Left lung (tissue), 14 donors: ENCODE measurements at places on chromosomes 7 and 10. TPM values are rescaled to one million over a fixed set of nuclear protein-coding genes. Genes with fewer than 3 reads are reported as not detected.

DNA sequence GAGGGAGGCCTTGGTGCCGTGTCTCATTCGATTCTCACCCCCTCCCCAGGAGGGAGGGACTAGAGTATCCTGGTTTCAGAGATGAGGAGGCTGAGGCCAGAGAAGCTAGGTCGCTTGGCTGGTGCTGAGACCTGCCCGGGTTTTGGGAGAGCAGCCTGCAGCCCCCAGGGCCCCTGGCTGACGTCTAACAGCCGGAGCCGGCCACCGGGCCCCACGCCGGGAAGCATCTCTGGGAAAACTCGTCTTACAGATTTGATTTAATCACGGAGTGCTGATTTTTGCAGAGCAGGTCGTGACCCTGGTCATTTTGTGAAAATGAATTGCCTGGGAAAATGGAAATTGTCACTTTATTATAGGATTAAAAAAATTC is 97.5 kb downstream of the MICALL2 start:
- no peaks in the 10 kb centered on the region for H3K4me1 ChIP-seq
- no peaks in the 10 kb centered on the region for H3K36me3 ChIP-seq
- DNase-seq, result no peak
- H3K4me3 ChIP-seq, result no peak overlapping the region
- no peak overlapping the region for H3K27ac ChIP-seq

GRCh38 chr7:93194386-93194785 is 31.9 kb downstream of the HEPACAM2 start:
- no peak for DNase-seq
- H3K27ac ChIP-seq, result no peak overlapping the region
- H3K36me3 ChIP-seq, result no peaks in the 10 kb centered on the region
- H3K4me3 ChIP-seq, result no peak overlapping the region
- H3K4me1 ChIP-seq, result no peaks in the 10 kb centered on the region

DNA sequence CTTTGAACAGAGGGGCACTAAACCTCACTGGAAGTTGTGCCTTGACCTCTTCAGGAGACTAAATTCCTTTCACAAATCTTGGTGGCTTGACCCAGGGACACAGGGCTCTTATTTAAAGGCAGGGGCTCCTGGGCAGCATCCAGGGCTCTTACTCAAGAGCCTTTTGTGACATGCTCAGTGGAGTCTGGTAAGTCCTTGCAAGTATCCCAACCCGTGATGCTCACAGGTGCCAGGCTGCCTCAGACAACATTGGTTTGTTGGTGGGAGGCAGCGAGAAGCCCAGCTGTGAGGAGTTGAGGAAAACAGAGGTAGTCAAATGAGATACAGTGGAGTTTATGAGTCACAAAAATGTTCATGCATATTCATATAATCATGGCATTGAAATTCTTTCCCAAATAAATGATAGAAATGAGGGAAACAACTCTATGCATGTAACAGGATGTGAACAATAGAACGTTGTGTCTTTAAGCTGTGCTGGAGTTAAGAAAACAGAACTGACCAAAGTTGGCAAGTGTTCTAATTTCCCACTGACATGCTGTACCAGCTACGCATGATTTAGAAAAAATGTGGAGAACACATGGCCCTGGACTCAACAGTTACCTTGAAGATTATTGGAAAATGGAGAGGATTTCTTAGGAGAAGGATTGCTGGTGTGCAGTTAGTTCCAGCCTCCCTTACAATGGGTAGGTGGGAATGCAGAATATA is 654.5 kb upstream of the COBL start:
- no peak overlapping the region for H3K4me3 ChIP-seq
- DNase-seq, result no peak
- no peaks in the 10 kb centered on the region for H3K4me1 ChIP-seq

- H3K4me3 ChIP-seq, result no peak overlapping the region
- no peaks in the 10 kb centered on the region for H3K36me3 ChIP-seq
- no peaks in the 10 kb centered on the region for H3K27me3 ChIP-seq
Observed at GRCh38 chr10:95406651-95407280, 116.0 kb upstream of the PDLIM1 start.

DNA sequence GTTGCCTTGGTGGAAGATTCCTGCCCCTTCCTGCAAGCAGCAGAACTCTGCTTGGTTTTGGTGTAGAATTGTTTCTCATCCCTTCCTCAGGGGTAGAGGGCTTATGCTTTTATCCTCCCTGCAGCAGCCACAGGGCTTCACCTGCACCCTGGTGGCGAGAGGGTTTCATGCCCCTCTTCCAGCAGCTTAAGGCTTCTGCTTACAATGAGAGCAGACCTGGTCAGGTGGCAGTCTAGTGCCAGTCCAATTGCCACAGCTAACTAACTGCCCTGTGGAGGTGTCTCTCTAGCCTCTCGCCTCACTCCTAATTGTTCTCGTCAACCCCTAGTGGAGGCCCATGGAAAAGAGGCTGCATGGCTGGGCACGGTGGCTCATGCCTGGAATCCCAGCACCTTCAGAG is 19.3 kb downstream of the ACBD7 start:
- no peaks in the 10 kb centered on the region for H3K27me3 ChIP-seq
- H3K36me3 ChIP-seq, result no peaks in the 10 kb centered on the region
- no peak overlapping the region for H3K27ac ChIP-seq
- no peak for DNase-seq

GRCh38 chr7:27176962-27177794 is 3.1 kb upstream of the HOXA10 start:
- H3K4me1 ChIP-seq, result peaks cover 36% of the 10 kb centered on the region
- no peak for DNase-seq
- H3K27ac ChIP-seq, result no peak overlapping the region
- peaks cover 99% of the 10 kb centered on the region for H3K27me3 ChIP-seq

- H3K27ac ChIP-seq, result no peak overlapping the region
- peaks cover 13% of the 10 kb centered on the region for H3K36me3 ChIP-seq
- no peaks in the 10 kb centered on the region for H3K27me3 ChIP-seq
- H3K4me1 ChIP-seq, result no peaks in the 10 kb centered on the region
Observed at GRCh38 chr7:265192-265997, 24.6 kb upstream of the FOXL3 start.

GRCh38 chr7:92916770-92917224 is 80.4 kb upstream of the CDK6 start:
- no peak overlapping the region for H3K4me3 ChIP-seq
- no peaks in the 10 kb centered on the region for H3K27me3 ChIP-seq
- no peak overlapping the region for H3K27ac ChIP-seq
- DNase-seq, result no peak
- H3K36me3 ChIP-seq, result no peaks in the 10 kb centered on the region

DNA sequence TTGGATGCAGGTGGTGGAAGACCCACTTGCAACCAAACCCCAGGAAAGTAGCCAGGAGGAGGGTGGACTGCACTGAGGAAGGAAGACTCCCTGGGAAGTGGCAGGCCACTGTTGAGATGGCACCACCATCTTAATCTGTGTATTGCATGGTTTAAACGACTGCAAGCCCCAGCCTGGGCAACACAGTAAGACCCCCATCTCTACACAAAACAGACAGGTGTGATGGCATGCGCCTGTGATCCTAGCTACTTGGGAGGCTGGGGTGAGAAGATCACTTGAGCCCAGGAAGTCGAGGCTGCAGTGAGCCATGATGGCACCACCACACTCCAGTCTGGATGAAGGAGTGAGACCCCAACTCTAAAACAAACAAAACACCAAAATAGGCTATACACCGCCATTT is 9.7 kb upstream of the BCL7B start:
- peaks cover 39% of the 10 kb centered on the region for H3K36me3 ChIP-seq
- no peaks in the 10 kb centered on the region for H3K27me3 ChIP-seq
- DNase-seq, result no peak
- no peak overlapping the region for H3K27ac ChIP-seq
- no peak overlapping the region for H3K4me3 ChIP-seq

DNA sequence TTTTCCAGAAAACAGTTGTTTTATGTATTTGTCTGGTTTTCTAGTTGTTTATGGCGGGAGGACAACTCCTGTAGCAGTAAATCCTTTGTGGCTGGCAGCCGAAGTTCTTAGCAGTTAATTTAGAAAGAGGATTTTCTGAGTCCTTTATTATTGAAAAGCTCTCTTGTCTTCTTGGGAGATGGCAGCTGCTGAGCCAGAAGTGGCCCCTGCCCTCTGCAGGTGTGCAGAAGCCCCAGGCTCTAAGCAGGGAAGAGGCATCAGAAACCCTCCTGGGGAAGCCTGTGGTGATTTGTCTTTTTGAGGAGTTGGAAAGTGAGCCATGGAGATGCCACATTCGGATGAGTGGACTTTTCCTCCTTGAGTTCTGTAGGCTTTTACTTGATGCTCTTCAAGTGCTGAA is 106.3 kb downstream of the GLRX3 start:
- H3K4me1 ChIP-seq, result no peaks in the 10 kb centered on the region
- H3K27ac ChIP-seq, result no peak overlapping the region
- no peak for DNase-seq
- no peaks in the 10 kb centered on the region for H3K36me3 ChIP-seq

- no peaks in the 10 kb centered on the region for H3K27me3 ChIP-seq
- no peak overlapping the region for H3K4me3 ChIP-seq
- peaks cover 18% of the 10 kb centered on the region for H3K4me1 ChIP-seq
- no peak overlapping the region for H3K27ac ChIP-seq
Observed at GRCh38 chr7:105649727-105650381, 68.6 kb upstream of the EFCAB10 start.

DNA sequence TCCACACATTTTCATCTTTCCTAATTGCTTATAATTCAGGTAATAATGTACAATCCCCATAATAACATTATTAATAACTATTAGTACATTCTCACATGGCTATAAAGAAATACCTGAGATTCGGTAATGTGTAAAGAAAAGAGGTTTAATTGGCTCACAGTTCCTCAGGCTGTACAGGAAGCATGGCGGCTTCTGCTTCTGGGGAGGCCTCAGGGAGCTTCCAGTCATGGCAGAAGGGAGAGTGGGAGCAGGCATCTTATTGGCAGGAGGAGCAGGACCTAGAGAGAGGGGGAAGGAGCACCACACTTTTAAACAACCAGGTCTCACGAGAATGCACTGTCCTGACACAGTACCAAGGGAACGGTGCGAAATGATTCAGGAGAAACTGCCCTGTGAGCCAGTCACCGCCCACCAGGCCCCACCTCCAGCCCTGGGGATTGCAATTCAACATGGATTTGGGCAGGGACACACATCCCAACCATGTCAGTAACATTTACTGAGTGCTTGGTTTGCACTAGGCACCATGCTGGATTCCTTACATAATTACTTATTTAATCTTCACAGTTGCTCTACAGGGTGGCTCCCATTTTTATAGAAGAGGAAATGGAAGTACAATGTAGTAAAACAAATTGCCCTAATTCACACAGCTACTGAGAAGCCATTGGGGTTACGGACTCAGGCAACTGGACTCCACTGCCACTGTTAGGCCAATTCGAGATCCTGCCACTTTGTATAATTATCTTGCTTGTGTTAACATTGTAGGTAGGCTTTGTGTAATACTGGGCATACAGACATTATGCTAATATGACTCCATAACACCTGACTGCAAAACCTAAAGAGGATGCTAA is 8.7 kb upstream of the ESYT2 start:
- no peaks in the 10 kb centered on the region for H3K4me1 ChIP-seq
- DNase-seq, result no peak
- H3K27ac ChIP-seq, result no peak overlapping the region

GRCh38 chr7:23264916-23265458 is 18.4 kb downstream of the GPNMB start:
- DNase-seq, result no peak
- no peaks in the 10 kb centered on the region for H3K36me3 ChIP-seq
- H3K27ac ChIP-seq, result no peak overlapping the region
- no peak overlapping the region for H3K4me3 ChIP-seq
- no peaks in the 10 kb centered on the region for H3K4me1 ChIP-seq

DNA sequence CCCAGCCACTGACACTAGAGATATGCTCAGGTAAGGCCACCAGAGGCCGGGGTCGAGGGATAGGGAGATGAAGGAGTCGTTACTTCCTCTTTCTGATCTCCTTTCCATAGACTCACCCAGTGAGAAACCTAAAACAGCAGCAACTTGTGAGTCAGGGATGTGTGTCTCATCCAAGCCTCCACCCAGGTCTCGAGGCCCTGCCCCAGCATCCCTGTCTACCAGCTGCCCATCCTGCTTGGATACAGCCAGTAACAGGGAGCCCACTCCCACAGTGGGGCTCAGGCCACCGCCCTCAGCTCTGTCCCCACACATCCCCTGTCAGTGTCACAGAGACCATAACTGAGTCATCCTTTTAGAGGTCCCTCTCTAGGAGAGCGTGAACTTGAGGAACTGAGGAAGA is 49.6 kb upstream of the CHST15 start:
- no peaks in the 10 kb centered on the region for H3K27me3 ChIP-seq
- H3K36me3 ChIP-seq, result no peaks in the 10 kb centered on the region
- peaks cover 4% of the 10 kb centered on the region for H3K4me1 ChIP-seq
- DNase-seq, result no peak
- H3K4me3 ChIP-seq, result no peak overlapping the region

Gene PON3
- 17.0 TPM for polyA plus RNA-seq

Gene EVX1
- polyA plus RNA-seq, result not detected

Gene TAS2R5
- polyA plus RNA-seq, result 10.1 TPM

Gene PRSS1
- polyA plus RNA-seq, result not detected

Gene TCF7L2
- polyA plus RNA-seq, result 54.1 TPM

Gene AMZ1
- 0.61 TPM for polyA plus RNA-seq

Gene PDZD7
- polyA plus RNA-seq, result 0.80 TPM

Gene ETV1
- 67.2 TPM for polyA plus RNA-seq
